ENCODE measurements at places on chromosomes 7 and 10.
A peak's percentile ranks its signal among the peaks of the same experiment; 100 is the strongest.

DNA sequence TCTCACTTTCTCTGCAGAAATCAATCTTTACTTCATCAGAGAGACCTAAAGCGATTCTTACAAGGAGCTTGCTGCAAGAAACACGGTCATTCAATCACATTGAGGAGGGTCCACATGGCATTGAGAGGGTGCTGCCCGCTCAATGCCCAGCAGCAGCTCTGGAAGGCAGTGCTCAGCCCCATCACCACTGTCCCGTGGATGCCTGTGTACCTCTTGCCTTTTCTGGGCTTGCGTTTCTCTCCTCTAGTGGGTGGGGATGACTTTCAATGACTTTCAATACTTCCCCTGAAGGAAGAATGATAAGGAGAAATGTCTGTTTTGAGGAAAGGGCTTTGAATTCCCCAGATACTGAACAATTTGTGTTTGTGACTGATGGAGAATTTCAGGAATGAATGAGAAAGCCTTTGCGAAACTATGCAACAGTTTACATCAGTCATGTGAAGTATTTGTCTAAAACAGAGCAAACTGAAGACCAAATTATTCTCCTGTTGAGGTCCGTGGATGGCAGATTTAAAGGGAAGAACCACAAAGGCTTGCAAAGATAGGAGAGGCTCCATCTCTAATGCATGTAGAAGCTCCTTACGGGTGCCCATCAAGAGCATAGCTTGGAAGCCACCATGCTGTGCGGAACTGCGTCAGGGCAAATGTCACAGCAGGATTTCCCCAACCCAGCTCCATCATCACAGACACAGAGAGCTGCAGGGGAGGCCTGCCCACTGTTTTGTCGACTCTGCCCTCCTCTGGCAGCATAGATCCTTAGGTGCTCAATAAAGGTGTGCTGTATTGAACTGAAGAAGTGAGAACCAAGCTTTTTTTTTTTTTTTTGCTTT, 6.6 kb upstream of the ZNF22 start:
- peak; percentile 42 for DNase-seq

- no peak for DNase-seq
Observed at GRCh38 chr10:58647376-58648112, 134.9 kb downstream of the BICC1 start.

DNA sequence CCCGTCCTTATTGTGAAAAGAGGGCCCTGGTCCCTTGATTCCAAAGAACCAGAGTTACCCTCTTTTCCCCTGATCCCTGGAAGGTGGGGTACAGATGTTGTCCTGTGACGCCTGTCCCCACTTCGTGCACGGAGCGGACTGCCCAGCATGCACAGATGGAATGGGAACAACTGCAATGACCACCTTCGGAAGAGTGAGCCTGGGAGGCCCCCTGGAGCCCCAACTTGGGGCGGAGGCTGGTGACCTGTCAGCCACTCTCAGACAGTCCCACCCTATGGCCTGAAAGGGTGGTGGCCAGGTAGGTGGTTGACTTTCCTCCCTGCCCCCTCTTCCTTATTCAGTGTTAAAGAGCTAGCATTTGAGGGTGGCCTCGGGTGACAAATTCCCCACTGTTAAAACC, 196.6 kb upstream of the GALNT17 start:
- no peak for DNase-seq

DNA sequence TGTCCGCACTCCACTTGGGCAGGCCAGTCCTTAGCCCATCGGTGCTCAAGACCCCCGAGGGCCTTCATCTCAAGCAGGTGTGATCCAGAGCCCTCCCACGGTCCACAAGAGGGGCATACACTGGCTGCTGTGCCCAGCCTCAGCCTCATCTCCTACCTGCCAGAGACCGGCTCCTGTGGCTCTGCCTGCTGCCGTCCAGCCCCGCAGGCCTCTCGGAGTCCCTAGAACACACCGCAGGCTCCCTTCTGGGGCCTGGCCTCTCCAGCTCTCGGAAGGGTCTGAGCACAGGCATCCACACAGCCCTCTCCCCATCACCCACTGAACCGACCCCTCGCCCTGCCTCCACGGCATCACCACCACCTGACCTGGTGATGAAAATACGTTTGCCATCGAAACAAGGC, 147.4 kb downstream of the PRKAG2 start:
- DNase-seq: no peak

DNA sequence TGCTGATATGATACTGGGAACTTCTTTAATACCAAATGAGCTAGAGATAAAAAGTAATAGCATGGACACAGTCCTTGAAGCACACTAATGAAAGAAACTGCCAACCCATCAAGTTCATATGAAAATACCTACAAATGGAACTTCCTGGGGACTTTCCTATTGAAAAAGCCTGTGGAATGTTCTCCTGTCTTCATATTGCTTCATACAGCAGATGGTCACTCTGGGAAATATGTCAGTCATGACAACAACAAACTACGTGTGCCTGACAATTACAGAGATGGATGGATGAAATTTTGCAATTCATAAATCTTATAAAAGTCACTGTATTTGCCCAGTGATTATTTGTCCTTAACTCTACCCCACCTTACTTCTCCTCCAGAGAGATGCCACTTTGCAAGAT, 106.6 kb upstream of the COL1A2 start:
- DNase-seq: no peak

Data from BJ (cell line).